ENCODE measurements at places on chromosomes 11 and 22.

- no peak for DNase-seq
Observed at GRCh38 chr22:21816787-21817496, 50.5 kb downstream of the MAPK1 start.

- no peak for DNase-seq
Observed at GRCh38 chr11:60996381-60997138, 25.1 kb downstream of the CD6 start.

GRCh38 chr22:37242395-37242918, 1.6 kb downstream of the RAC2 start:
- no peak for DNase-seq

DNA sequence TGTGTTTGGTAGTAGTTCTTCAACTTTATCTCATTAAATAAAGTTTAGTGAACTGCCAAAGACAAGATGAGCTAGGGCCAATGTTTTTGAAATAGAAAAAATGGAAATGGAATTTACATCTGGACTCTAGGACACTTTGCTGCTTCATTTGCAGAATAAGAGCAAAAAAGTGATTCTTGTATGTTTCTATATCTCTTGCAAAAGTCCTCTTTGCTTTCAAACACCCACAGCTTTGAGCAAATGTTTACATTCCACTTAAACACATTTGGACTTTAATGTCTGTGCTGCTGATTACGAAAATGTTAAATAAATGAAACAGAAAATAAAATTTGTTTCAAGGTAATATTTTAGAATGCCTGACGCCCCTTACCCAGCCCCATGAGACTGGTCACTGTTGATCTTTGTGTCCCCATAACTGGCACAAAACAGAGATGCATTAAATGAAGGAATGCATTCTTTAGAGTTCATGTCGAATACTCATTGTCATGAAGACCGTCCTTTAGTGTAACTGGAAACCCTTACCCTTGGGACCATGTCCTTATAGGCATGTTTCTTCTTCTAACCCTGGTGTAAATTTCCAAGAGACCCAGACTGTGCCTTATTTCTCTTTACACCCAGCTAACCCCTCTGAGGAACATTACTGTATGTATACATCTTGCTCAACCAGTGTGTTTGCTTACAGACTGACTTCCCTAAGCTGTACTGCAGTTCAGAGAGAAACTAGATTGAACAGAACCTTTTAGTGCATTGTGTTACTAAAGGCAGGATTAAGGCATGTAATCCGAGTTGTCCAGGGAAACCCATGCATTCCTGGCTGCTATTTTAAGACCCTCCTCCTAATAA, 199.7 kb downstream of the NAV2 start:
- DNase-seq, result no peak

GRCh38 chr22:32706149-32706548, 95.4 kb upstream of the TIMP3 start:
- no peak for DNase-seq

- DNase-seq, result no peak
Observed at GRCh38 chr11:41250408-41250935, 209.0 kb downstream of the LRRC4C start.

DNA sequence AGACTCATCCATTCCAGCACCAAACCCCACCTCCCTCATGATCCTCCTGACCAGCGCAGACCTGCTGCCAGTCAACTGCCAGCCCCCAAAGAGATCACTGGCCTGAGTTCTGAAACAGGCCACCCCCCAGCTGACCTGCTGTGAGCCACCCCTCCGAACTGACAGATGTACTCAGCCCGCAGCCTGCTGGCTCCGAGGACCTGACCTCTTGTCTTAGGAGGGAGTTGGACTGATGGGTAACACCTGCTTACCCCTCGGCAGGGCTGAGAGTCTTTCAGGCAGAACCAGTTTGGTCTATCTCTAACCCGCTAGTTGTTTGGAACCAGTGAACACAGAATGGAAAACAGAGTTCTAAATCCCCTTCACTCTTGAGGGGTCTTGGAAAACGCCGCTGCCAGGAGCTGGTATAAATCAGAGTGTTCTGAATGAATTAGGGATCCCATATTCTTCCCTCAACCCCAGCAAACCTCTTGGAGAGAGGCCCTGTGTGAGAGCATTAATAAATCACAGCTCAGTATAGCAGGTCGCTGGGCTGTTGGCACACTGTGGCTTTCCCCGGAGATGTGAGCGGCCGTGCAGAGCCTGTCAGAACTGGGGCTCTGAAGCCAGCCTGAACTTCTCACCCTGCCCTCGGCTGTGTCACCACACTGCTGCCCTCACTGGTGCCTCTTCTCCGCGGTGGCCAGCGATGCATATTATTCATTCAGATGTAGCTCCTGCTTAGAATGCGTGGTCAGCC, 165.1 kb upstream of the NCAM1 start:
- DNase-seq, result no peak

- DNase-seq, result peak; percentile 66
Observed at GRCh38 chr22:31561238-31561887, 65.0 kb downstream of the SFI1 start.

GRCh38 chr11:96218901-96219300, 124.1 kb downstream of the MAML2 start:
- DNase-seq, result no peak

- DNase-seq, result no peak
Observed at GRCh38 chr22:33848251-33848650, 72.0 kb downstream of the LARGE1 start.

DNA sequence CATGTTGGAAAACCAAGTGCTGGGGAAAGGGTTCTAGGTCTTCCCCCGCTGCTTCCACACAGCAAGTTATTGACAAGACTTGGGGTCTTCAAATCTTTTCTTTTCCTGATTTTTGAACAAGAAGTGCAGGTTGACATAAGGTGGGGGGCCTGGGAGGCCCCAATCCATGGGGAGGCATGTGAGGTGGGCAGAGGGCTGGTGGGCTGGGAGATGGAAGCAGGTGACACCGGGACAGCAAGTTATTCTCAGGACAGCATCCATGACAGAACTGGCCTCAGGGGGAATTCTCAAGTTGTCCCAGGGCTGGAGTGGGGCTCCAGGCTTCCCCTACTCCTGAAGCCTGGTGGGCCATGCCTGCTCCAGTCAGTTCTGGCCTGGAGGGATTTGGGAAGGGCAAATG, 5.5 kb downstream of the FGF19 start:
- DNase-seq, result no peak

DNA sequence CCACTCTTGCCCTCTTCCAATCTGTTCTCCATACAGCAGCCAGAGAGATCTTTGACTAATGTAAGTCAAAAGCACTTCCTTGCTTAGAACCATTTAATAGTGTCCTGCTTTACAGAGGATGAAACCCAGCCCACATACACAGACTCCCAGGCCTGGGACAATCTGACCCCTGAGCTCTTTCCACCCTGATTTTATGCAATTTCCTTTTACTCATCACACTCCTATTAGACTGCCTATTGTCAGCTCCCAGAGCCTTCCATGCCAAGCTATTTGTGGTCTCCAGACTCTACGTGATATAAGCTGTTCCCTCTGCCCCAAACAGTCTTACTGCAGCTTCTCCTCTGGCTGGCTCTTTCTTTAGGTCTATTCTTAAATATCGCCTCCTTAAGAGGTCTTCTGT, 28.1 kb downstream of the ME3 start:
- DNase-seq, result no peak

DNA sequence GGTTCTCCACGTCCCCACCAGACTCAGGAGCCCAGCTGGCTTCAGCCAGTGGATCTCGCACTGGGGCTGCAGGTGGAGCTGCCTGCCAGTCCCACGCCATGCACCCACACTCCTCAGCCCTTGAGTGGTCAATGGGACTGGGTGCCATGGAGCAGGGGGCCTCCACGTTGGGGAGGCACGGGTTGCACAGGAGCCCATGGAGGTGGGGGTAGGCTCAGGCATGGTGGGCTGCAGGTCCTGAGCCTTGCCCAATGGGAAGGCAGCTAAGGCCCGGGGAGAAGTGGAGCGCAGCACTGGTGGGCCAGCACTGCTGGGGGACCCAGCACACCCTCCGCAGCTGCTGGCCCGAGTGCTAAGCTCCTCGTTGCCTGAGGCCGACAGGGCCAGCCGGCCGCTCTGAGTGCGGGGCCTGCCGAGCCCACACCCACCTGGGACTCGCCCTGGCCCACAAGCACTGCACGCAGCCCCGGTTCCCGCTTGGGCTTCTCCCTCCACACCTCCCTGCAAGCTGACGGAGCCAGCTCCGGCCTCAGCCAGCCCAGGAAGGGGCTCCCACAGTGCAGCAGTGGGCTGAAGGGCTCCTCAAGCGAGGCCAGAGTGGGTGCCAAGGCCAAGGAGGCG, 258.5 kb upstream of the PDGFD start:
- DNase-seq, result no peak

- DNase-seq, result no peak
Observed at GRCh38 chr11:8760896-8761295, 78.3 kb downstream of the RPL27A start.

- DNase-seq, result peak; percentile 56
Observed at GRCh38 chr11:15568440-15568839, 453.7 kb downstream of the INSC start.

GRCh38 chr11:115580416-115580815, 76.2 kb upstream of the CADM1 start:
- DNase-seq, result no peak

DNA sequence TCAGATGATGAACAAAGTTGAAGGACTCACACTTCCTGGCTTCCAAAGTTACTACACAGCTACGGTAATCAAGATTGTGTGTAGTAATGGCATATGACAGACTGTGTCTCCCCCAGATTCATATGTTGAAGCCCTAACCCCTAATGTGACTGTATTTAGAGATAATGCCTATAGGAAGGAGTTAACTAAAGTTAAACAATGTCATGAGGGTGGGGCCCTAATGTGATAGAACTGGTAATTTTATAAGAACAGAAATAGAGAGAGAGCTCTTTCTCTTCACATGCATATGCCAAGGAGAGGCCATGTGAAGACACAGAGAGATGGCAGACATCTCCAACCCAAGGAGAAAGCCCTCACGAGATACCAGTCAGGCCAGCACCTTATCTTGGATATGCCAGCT, 8.0 kb downstream of the AAMDC start:
- DNase-seq, result no peak

DNA sequence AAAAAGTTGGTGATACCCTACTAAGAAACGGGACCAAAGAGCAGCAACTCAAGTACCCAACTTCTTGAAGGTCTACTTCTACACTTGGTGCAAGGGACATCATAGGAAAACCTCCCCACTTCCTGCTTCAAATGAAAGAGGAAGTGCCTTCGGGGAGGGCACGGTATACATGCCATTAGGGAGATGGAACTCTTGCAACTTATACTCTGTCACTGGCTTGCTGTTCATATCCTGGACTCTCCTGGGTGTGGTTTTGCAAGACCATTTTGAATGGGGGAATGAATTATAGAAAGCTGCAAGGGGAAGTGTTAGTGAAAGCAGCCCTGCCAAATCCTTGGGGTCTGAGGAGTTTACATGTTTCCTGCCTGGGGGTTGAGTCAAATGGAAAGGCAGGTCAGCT, 41.9 kb downstream of the CSNK2A3 start:
- no peak for DNase-seq
